ENCODE measurements at places on chromosomes 6 and 20. TPM values are rescaled to one million over a fixed set of nuclear protein-coding genes. Genes with fewer than 3 reads are reported as not detected.

Gene LHFPL5
- not detected for total RNA-seq

Gene NRSN1
- not detected for total RNA-seq

Gene TRDN
- not detected for total RNA-seq

Gene TSHZ2
- 51.9 TPM for total RNA-seq

Gene SIRPD
- not detected for total RNA-seq

Gene TPBG
- total RNA-seq = 60.1 TPM

Gene GCNT2
- total RNA-seq = 16.7 TPM
